ENCODE measurements at places on chromosomes 11 and 22. TPM values are rescaled to one million over a fixed set of nuclear protein-coding genes. Genes with fewer than 3 reads are reported as not detected.

DNA sequence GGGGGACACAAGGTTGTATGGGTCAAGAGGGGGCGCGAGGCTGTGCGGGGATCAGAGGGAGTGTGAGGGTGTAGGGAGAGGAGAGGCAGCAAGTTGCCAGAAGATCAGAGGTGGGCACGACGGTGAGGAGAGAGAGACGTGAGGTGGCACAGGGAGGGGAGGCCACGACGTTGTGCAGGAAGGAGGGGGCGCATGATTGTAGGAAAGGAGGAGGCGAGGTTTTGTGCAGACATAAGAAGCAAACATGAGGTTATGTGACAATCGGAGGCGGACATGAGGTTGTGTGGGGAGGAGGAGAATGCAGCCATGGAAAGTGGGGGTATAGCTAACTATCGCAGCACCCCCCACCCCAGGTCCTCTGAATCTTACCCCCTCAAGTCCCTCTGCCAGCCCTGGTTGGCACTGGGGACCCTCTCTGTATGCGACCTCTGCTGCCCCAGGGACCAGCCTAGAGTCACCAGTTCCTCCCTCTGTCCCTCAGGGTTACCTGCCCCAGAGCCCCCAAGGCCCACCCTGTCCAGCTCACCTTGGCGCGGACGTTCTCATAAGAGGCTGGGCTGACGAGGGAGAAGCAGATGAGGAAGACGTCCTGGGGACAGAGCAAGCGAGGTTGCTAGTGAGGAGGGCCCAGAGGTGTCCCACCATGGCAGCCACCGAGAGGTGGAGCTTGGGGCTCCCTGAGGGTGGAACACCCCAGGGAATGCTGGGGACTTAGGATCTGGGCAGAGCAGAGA, 12.5 kb downstream of the RAC2 start:
- peak; percentile 70 for DNase-seq

The SIRT3 gene
- total RNA-seq, result 16.1 TPM

DNA sequence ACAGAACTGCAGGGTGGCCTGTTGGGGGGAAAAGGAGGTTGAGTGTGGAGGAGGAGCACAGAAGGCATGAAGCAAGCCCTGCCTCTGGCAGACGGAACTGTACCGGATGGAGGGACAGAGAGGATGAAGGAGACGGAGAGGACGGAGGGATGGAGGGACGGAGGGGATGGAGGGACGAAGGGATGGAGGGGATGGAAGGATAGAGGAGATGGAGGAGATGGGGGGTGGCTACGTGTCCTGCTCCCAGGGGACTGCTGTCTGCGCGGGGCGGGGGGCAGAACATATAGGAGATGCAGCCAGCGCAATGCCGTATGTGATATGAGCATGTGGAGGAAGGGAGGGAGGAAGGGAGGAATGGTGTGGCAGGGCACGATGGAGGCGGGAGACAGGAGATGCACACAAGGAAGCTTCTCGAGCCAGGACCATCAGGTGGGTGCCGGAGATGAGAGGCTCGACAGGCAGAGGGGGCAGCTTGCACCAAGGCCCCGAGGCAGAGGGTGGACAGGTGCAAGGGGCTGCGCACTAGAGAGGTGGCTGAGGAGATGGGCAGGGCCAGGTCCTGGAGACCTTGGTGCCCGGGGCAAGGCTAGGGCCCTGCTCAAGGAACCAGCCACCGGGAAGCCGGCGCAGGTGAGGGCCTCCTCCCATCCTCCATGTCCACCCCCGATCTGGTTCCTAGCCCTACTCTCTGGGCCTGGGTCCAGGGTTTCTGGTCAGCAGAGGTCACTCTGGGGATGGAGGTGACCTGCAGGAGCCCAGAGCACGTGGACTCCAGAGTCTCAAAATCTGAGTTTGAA, 25.3 kb downstream of the MAFF start:
- no peak for DNase-seq

The SF3B2 gene
- 319 TPM for total RNA-seq

The LMO2 gene
- not detected for total RNA-seq
